Activated CD8-positive, alpha-beta memory T cell treated with anti-CD3 and anti-CD28 coated beads for 1 hour (primary cell): ENCODE measurements at places on chromosomes 7 and 10.

DNA sequence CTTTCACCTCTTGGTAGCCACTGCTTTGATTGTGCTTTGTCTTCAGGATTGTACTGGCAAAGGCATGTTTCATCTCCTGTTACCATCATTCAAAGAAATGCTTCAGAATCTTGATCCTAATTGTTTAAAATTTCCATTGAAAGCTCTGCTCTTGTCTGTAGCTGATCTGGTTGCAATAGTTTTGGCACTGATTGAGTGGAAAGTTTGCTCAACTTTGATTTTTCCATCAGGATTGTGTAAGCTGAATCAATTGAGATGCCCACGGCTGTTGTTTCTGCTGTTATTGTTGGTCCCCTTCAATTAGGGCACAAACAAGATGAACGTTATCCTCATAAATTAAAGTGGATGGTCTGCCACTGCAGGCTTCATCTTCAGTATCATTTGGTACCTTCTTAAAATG, 14.6 kb upstream of the NUB1 start:
- DNase-seq = no peak

DNA sequence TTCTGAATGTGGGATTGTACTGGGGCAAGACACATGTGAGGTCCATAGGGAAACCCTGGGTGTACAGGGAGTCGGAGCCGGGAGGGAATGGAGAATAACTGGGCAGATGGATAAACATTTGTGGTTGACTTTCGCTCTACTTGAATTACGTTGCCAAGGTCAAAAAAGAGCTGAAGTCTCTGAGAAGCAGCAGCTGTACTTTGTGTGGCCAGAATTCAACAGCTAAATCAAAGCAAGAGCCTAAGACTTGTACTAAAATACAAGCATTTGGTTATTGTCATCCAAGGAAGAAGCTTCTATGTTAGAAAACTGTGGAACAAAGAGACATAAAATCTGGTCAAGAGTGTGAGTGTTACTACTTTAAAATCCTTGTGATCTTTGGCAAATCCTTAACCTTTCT, 457.2 kb downstream of the ARL4A start:
- DNase-seq = no peak

GRCh38 chr10:51894771-51895578, 195.6 kb upstream of the CSTF2T start:
- DNase-seq = no peak

DNA sequence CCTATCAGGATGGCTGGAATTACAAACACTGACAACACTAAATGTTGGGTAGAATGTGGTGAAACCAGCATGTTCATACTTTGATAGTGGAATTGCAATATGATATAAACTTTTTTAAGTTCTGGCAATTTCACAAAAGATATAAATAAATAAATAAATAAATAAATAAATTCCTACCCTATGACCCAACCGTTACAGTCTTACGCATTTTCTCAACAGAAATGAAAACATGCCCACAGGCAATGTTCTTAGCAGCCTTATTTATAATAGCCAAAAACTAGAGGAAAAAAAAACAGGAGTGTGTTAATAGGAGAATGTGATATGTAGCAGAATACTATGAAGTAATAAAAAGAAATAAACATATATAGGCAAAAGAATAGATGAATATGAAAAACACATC, 318.9 kb downstream of the IPMK start:
- no peak for DNase-seq

DNA sequence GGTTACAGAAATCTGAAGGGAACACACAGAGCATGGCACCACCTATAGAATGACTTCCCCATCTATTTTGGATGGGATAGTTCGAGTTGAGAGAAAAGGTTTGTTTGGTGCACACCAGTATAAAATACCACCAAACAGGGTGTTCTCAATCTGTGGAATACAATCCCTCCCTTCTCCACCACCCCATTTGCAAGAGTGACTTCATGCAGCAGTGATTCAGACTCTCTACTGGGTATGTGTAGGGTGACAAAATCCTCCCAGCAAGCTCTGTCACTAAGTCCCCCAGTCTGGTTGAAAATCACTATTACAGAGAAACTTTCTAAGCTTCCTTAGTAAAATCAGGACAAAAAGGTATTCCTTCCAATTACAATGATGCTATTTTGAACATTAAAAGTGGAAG, 69.0 kb downstream of the ANK3 start:
- DNase-seq = no peak

DNA sequence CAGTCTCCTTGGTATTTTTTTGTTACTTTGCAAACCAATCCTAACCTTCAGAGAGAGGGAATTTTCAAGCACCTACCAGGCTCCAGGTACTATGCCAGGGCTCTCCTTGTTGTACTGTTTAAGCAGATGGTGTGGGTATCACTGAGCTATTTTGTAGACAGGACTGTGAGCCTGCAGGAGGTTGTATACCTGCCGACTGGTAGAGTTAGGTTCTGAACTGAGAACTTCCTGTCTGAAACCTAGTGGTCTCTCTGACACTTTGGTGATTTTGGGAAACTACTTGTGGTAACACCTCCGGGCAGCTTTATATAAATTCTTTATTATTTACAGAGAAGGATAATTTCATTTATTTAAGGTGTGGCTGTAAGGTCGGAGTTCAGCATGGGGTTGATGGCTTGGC, 4.6 kb downstream of the ZNF853 start:
- no peak for DNase-seq

DNA sequence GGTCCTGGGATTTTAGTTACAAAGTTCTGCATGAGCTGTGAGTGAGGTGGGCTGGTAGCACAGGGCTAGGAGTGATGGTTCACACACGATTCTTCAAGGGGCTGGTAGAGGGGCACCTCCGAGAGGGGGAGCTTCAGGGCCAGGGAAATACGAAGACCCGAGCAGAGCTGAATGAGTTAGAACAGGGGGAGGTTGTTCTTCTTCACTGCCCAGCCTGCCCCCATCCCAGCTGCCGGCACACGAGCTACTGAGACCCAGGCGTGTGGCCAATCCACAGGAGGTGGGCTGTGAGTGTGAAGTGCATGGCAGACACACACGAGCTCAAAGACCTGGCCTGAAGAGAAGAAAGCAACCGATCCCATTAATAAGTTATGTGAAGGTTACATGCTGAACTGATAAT, 256.2 kb upstream of the ZNF32 start:
- DNase-seq = no peak

GRCh38 chr7:19519443-19520021, 189.3 kb downstream of the POLR1F start:
- no peak for DNase-seq

GRCh38 chr10:117727421-117727820, 184.9 kb downstream of the EMX2 start:
- no peak for DNase-seq
